ENCODE measurements at places on chromosomes 16 and 17.

- no peak for DNase-seq
These were observed 8.6 kb downstream of the BAHCC1 start for GRCh38 chr17:81403671-81404534.

DNA sequence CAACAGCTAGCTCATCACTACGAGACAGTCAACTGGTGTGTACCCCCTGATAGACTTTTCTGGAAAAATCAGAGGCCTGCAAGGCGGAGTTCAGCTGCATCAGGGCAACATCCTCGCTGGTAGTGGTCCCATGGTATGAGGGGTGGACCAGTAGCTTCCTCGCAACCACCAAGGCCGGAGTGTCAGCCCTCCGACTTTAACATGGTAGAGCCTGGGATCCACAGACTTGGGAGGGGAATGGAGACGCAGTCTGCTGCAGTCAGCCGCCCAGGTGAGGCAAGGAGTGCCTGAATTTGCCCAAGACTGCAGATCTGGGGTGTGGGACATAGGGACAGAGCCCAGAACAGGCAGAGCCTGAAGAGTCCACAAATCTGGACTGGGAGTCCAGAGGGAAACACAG is 13.4 kb downstream of the ZG16B start:
- DNase-seq = no peak

DNA sequence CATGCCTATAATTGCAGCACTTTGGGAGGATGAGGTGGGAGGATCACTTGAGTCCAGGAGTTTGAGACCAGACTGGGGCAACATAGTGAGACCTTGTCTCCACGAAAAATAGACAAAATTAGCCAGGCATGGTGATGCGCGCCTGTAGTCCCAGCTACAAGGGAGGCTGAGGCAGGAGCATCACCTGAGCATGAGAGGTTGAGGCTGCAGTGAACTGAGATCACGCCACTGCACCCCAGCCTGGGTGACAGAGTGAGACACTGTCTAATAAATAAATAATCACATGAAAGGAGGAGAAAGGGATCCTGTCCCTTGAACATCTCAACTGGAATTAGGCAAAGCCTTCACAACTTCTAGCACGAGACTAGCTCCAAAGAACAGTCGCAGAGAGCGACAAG is 53.2 kb downstream of the TEKT5 start:
- no peak for DNase-seq

DNA sequence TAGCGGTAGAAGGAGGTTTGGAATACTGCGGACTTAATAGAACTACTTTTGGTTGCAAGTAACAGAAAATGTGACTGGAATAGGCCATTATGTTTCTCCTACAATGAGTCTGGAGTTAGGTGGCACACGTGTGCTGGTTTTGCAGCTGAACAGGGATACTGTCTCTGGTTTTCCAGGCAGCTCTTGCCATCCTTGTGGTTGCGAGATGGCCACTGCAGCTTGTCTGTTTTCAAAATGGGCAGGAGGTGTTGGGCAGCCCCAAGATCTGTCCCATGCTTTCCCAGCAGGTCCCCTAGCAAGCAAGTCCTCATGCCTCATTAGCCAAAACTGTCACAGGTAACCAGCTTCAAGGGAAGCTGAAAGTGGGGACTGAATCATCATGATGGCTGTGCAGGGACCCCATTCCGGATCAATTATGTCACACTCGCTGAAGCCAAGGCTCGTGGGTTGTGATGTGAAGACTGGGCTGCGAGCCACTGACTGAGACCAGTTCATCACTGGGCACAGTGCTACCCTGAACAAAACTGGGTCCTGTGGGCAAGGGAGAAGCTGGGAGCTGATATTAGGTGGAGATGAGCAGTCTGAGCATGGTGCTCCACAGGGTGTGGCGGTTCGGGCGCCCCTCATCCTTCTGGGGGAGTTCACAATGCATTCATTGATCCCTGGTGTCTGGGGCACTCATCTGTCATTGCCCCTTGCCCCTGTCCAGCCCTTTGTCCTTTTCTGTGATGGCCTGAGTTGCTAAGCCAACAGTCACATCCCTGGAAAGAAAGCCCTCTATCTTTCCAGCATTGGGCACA is 82.1 kb downstream of the KSR1 start:
- no peak for DNase-seq

DNA sequence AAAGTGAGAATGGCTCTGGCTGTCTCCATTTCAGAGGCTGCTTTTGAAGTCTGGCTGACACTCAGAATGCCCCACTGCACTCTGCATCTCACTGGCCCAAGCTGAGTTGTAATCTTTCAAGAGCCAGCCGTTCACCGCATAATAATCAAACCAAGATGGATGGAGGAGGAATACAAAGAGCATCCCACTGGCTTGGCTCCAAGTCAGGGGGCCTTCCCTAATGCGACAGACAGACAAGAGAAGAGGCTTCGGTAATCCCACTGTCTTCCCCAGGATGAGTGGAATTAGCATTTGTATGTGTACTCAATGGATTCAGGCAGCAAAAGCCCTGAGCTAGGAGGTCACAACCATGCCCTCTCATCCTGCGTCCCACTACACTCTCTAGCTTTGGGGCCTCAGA is 68.0 kb downstream of the CBLN1 start:
- DNase-seq = no peak

GRCh38 chr16:20122011-20122410 is 48.3 kb upstream of the GPR139 start:
- DNase-seq = no peak

- DNase-seq = no peak
These were observed 2.6 kb downstream of the DNAH2 start for GRCh38 chr17:7720125-7720524.

DNA sequence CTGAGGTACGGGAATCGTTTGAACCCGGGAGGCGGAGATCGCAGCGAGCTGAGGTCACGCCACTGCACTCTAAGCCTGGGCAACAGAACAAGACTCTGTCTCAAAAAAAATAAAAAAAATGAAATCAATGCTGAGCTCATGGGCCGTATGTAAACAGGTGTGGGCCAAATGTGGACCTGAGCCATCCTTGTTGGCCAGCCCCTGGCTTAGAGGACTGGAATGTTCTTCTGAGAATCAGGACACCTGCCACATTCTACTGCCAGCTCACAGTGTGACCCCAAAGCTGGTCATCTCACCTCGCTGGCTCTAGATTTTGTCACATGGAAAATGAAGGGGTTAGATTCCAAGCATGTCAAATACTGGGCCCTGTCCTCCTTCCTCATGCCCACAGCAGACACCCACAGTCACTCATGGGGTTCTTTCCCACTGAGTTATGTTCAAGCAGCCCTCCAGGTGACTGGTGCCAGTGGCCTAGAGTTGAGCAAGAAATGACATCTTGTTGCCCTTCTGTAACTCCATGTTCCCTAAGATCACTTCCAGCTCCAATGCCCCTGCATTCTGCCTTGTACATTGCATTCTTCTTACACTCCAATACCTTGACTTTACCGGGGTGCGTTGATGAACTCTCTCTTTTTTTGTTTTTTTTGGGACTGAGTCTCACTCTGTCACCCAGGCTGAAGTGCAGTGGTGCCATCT is 110.6 kb downstream of the ABCC1 start:
- DNase-seq = no peak

GRCh38 chr16:27374221-27374803 is 27.7 kb upstream of the IL21R start:
- no peak for DNase-seq

DNA sequence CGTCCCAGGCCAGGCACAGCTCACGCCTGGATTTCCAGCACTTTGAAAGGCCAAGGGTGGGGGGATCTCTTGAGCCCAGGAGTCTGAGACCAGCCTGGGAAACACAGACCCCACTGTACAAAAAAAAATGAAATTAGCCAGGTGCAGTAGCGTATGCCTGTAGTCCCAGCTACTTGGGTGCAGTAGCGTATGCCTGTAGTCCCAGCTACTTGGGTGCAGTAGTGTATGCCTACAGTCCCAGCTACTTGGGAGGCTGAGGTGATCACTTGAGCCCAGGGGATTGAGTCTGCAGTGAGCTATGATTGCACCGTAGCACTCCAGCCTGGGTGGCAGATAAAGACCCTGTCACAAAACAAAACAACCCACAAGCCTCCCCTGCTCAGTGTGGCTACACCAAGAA is 27.0 kb upstream of the SLC25A19 start:
- no peak for DNase-seq

DNA sequence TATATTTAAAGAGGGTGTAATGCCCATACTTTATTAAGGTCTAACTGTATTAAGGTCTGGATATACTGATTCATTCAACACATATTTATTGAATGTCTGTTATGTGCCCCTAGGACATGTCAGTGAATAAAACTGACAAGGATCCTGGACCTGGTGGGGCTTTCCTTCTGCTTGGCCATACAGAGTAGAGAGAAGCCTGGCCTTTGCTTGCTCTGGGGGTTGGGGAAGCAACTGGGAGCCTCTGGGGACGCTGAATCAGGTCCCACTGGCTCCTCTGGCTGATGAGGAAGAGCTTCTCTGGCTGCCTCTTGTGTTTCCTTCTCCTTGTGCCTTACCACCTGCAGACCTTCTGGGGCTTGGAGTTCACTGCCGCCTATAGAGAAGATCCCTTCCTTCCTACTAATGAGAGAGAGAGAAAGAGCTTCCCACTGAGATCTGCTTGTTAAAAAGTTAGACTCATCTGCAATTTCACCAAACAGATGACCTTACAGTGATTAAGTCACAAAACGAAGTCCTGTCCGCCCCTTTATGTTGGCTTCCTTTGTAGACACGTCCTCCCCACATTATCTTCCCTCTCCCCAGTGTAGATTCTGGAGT is 49.7 kb downstream of the MSI2 start:
- no peak for DNase-seq

DNA sequence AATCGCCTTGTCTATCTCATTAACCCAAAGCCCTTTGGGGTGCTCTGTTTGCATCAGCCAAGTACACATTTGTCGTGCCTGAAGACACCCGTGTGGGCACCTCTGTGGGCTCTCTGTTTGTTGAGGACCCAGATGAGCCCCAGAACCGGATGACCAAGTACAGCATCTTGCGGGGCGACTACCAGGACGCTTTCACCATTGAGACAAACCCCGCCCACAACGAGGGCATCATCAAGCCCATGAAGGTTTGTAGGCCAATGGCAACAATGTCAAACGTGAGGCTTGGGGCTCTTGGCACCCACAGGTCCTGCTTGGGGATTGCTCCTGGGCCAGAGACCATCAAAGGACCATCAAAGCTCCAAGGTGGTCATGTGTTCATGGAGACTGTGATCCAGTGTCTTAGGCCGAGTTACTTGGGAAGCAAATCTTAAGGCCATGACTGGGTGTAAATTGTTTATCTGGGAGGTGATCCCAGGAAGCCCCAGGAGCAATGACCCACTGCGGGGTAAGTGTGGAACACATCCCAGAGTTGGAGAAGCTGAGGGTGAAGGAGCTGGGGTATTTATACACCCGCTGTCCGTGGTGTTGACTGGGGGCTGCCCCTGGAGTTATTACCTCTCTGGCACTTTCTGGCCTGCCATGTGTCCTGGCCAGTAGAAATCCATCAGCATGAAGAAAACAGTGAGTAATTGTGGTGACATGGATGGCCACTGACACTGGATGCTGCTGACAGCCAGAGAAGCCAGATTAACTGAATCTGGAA is 24.0 kb downstream of the CDH5 start:
- no peak for DNase-seq

- DNase-seq = no peak
These were observed 439 bp upstream of the TMEM231 start for GRCh38 chr16:75556431-75556950.

GRCh38 chr16:68823401-68824135 is 19.8 kb upstream of the TANGO6 start:
- no peak for DNase-seq

DNA sequence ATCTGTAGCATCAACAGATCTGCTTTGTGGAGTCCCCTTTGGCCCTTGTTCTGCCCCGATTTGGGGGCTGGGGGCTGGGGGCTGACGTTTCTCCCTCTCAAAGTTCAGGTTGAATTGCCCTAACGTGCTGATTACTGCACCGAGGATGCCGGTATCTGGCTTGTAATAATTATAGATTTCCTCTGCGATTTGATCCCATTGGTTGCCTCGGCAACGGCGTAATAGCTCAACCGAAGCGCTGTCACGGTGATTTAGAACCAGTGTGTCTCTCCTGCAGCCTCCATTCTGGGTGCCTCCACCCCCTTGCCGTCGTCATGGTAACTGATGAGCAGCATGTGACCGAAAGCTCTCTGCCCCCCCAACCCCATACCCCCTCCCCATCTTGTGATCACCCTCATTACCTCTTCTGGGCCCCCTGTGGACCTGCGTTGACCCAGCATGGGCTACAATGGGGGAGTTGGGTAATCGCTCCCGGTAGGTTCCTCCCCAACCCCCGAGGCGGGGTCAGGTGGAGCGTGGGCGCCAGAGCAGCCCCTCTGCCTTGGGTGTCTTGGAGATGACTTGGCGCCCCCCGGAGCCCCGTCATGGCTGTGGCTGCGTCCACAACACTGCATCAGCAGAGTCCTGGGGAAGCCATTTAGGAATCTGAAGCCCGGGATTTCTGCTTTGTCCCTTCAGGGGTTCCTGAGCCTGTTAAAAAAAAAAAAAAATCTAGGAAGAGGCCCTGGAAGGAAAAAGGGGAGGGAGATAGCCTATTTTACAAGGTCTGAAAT is 38.4 kb downstream of the ABAT start:
- DNase-seq = no peak

DNA sequence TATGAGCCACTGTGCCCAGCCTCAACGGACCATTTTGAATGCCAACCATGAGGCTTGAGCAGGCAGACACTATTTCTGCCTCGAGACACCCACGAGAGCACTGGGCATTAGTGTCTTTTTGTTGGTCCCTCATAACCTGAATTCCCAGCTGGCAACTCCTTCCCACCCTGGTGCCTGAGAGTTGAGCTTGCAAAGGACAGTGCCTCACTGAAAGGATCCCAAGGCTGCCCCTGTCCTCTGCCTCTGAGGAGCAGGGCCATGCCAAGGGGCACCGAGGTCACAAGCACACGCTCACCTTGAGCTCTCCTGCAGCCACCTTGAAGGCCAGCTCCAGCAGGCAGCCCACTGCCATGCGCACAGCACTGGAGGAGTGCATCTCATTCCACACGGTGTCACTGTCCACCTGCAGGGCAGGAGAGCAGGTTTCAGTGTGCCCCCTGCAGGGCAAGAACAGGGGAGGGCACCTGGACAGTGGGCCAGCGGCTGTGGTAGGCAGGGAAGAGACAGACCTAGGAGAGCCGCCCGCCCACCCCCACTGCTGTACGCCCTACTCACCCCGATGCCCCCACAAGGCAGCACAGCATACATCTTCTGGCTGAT is 12.8 kb downstream of the G6PC3 start:
- DNase-seq = no peak

DNA sequence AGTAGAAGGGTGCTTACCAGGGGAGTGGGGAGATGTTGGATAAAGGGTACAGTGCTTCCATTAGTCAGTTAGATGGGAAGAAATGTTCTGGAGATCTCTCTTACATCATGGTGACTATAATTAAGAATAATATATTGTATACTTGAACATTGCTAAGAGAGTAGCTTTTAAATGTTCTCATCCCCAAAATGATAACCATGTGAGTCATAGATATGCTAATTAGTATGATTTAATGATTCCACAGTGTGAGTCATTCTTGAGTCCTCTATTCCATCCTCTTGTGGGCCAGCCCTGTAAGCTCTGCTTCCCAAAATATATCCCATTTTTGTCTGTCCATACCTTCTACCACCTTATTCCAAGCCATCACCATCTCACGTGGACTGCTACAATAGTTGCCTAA is 80.6 kb upstream of the CDH11 start:
- no peak for DNase-seq

GRCh38 chr16:13402601-13403000 is 501.2 kb downstream of the SHISA9 start:
- DNase-seq = no peak

All from left forelimb (tissue), 1 donor.